ENCODE measurements at places on chromosomes 7 and 10.
A peak's percentile ranks its signal among the peaks of the same experiment; 100 is the strongest.

DNA sequence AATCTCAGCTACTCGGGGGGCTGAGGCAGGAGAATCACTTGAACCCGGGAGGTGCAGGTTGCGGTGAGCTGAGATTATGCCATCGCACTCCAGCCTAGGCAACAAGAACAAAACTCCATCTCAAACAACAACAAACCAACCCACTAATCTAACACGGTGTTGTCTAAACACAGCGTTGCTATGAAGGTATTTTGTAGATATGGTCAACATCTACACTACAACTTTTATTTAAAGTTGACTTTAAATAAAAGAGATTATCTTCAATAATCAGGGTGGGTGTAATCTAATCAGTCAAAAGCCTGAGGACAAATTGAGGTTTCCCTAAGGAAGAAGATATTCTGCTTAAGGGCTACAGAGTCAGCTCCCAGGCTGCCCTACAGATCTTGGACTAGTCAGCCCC is 24.2 kb downstream of the BAIAP2L1 start:
- no peak for DNase-seq

DNA sequence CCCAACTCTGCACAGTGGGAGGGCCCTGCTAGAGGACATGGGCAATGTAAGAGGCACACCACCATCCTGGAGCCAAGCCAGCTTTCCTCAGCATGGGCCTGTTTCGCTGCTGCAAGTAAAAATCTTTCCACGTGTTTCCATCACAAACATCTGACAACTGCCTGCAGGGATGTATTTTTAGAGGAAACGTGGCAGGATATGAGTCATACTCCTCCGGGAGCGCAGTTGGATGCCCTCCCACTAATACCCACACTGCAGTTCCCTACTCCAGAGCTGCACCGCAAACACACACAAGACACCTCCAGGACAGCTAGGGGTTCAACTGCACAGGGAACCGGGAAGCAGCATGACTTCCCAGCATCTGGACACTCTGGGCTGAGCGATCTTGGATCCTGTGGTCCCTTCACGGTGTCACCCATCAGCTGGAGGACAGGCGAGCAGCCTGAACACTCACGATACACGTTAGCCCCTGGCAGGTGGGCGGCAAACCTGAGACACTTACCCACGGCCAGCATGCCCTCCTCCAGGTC is 26.1 kb downstream of the PLAC9 start:
- DNase-seq = peak; percentile 92

DNA sequence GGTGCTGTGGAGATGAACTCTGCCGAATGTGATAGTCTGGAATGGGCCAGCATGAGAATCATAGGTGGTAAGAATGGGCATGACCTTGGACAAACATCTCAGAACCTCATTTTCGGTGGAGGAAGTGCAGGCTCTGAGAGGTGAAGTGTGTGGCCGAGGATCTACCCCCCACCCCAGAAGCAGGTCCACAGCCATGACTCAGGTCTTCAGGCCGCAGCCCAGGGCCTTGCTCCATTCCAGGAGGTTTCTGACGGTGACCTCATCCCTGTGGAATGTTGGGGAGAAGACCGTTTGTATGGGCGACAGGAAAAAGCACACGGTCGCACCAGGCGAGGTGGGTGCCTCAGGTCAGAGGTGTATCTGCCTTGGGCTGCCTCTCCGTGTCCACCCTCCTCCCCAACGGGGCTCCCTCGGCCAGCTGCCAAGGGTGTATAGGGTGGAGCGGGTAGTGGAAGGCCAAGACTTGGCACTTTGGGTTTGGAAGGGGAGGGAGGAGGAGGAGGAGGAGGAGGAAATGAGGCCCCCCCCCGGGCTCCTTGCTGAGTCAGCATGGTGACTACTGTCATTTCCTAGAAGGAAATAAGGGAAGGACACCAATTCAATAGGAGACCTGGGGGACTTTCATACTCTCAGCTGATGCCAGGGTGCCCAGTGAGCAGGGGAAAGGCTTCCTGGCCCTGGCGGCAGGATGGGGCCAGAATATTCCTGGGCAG is 168.0 kb upstream of the RHEB start:
- DNase-seq = peak; percentile 91

GRCh38 chr7:114843102-114843501 is 78.8 kb upstream of the MDFIC start:
- no peak for DNase-seq

DNA sequence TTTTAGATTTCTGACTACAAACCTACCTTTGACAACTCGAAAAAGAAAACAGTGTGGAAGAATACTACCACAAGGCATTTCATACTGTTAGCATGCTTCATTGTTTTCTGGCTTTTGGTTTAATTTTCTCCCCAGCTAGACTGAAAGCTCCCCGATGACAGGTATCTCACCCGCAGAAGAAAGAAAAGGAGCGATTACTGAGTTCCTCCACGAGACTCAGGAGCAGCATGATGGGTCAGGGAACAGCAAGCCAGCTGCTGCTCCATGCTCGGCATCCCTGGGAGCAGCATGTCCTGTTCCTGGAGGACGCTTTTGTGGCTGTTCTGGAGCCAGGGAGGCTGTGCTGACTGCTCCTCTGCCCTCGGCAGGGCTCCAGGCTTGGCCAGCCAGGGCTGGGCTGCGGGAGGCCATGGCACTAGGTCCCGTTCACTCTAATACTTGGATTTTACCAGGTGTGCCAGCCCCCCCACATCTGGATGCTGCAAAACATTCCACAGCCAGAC is 133.4 kb downstream of the PRKAG2 start:
- no peak for DNase-seq

DNA sequence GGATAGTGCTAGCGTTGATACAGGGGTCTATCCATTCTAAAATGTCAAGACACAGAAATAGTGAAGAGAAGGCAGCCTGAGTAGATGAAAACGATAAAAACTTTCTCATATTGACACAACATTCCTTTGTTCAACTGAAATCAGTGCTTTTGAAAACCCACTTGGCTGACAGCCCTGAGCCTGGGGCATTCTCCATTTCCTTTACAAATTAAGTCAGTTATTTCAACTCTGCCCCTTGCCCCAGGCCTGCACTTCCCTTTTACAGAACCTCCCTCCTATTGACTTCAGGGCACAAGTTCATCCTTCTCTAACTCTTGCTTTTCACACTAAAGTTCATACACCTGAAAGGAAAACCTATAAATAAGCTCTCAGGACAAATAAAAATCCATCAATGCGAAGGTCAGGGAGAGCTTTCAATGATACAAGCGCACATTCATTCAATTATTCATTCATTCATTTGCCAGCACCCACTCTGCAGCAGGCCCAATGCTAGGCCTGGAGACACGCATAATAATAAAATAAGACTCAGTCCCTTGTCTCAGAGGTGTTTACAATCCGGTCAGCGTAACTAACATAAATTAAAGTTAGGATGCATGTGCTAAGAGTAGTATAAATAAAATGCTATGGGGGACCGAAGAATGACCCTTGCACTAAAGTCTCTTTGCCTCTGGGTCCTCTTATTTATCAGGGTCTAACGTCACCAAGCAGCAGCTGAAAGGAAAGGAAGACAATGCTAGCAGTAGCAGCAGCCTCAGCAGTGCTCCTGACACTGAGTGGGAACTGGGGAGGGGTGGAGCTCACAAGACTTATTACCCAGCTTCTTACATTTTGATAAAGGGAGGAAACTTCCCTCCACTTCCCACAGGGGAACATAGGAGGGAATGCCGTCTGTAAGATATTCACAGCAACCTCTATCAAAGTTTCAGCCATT is 134.8 kb downstream of the PDE1C start:
- no peak for DNase-seq

DNA sequence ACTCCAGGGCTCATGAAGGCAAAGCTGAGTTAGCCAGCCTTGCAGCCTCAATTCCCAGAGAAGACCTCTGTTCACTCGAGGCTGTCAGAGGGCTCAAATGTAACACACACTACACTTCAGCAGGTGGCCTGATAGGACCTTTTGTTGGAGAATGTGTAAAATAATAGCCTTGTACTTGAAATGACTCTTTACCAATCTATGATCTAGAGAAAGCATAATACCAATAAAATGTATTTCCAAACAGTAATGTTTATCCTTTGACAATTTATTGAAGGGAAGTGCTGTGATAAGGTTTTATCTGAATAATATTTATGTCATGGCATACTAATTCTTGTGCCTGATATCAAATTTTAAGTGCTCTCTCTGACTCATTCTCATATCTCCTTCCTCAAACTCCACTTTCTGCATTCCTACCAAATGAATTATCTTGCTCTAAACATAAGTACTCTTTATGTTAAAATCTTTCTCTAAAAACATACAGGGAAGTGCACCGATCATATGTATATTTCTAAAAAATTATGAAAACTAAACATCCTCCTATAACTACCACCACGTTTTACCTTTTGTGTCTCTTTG is 20.9 kb downstream of the CYP3A7 start:
- no peak for DNase-seq

DNA sequence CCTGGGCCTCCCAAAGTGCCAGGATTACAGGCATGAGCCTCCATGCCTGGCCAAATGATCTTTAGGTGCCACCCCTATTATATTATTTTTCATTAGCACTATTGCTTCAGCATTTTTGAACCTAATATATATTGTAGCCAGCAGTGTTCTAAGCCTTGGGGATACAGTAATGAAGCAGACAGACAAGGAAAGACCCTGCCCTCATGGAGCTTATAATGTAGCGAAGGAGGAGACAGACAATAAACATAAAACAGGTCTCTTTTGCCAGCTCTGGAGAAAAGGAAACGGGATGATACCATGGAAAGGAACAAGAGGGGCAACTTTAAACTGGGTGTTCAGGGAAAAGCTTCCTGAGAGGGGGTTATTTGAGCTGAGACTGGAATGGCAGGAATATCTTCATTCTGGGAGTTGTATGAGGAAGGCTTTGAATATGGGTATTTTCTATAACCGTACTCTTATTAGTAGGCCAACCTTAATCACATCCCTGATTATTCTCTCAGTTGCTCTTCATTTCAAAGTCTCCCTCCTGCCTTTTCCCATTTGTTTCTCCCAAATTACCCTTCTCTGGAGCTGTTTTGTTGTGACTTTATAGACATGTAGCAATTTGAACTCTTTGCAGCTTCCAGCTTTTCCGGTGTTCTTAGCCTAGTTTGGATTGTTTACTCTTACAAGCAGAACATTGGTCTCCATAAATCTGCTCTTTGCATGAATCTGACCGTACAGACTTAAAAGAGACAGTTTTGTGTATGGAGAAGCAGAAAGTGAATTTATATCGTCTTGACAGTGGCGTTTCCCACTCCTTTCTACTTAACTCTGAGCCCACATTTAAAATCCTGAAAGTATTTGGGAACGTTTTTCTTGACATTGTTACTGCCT is 19.0 kb downstream of the PRKAR2B start:
- no peak for DNase-seq

GRCh38 chr7:48182718-48183369 is 11.6 kb downstream of the ABCA13 start:
- peak; percentile 23 for DNase-seq

DNA sequence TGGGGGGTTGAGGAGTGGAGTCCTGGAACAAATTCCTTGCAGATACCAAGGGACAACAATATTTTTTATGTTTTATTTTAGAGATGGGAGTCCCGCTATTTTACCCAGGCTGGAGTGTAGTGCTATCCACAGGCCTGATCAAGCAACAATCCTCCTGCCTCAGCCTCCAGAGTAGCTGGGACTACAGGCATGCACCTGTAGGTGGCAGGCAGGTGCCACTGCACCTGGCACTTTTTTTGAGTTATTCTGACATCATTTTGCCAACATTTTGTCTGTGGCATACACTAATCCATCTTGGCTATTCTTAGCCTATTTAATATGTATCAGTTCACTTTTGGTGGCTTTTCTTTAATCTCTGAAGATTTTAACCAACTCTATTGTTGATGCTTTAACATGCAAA is 317.8 kb upstream of the MTPN start:
- DNase-seq = no peak

DNA sequence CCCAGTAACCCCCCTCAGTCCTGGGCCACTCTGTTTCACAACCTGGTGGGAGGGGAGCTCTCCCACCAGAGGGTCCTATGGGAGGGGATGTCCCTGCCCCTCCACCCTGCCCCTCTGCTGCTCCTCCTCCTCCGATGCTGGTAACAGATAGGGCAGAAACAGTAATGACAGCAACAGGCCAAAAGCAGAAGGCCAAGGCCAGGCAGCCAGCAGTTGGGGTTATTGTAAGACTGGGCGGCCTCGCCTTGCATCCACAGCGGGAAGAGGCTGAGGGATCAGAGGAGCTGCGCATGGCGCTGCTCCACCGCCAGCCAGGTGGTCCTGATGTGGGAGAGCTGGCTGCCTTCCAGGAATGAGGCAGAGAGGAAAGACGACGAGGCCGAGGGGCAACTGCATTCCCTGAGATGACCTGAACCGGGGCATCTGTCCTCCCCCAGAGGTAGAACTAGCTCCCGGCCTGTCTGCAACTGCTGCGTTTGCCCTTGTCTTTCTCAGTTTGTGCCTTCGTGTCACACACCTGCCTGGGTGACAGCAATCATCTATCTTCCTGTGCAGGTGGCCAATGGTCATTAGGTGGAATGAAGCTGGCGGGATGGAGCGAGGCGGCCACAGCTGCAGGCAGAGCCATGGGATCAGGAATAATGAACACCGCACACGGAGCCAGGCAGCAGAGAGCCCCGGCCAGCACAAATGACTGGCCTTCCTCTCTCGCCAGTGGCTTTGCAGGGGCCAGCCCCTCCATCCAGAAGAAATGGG is 54.0 kb upstream of the CACUL1 start:
- DNase-seq = no peak

DNA sequence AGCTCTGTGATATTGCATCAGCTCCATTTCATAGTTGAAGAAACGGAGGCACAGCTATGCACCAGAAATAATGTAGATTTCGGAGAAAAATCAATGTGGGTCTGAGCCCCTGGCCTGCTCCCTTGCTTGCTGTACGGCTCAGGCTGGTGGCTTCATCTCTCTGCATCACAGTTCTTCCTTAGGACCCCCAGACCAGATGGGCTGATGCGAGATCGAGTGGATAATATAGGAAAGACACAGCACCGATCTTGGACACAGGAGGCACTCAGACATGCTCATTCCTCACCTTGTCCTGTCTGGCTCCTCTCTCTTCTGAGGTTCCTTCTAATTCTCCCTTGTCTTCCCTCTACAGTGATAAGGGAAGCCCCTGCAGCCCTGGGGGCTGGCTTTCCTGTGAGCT is 365.9 kb upstream of the ZMIZ1 start:
- no peak for DNase-seq

DNA sequence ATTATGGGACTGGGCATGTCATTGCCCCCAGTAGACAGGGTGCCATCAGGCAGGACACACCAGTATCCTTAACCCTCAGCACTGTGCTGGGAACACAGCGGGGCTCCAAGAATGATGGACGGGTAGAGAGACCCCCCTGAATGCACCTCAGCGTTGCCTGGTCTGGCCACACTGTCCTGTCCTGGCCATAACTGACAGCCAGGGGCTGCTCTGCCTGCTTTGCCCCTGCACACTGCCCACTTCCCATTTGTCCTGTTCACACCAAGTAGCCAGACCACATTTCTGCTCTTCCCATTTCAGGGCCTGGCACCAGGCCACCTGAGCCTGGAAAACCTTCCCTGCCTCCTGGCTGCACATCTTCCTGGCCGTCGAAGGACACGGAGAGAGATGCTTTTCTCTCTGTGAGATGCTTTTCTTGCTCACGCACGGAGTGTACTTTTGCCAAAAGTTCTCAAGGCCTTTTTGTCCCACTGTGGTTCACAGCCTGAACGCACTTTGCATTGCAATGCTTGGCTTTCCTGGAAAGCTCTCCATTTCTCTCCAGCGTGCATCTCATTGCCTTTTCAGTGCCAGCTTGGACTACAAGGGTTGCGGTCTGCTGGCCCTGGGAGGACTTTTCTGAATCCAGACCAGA is 131.0 kb upstream of the EEPD1 start:
- no peak for DNase-seq
